ENCODE measurements at places on chromosomes 13 and 19.

- no peak for DNase-seq
These were observed 36.2 kb upstream of the RBM26 start for GRCh38 chr13:79442221-79442620.

DNA sequence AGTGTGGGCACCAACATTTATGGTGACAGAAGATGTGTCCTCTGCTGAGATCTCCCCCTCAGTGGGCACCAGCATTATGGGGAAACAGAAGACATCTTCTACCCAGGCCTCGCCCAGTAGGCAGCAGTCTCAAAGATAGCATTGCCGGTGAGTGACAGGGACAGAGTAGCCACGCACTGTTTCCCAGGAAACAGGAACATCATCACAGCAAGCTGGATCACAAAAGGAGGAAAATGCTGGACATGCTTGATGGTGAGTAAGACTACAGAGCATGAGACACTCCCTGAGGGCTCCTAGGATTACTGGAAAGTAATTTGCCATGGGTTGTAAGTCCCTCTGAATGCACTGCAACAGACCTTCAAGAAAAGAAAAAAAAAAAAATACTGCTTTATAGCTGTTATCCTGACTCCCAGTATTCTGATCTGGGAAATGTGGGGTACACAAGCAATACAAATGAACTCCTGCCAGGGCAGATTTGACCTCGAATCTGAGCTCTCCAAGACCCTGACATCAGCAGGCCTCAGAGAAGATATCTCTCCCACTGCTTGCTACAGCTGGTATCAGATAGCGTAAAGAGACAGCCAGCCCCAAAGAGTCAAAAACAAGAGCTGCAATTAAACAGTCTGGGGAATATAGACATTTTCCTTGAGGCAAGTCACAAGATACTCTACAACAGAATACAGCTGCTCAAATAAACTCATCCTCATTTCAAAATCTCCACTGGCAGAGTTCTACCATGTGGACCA, 180.4 kb downstream of the RBM26 start:
- no peak for DNase-seq

DNA sequence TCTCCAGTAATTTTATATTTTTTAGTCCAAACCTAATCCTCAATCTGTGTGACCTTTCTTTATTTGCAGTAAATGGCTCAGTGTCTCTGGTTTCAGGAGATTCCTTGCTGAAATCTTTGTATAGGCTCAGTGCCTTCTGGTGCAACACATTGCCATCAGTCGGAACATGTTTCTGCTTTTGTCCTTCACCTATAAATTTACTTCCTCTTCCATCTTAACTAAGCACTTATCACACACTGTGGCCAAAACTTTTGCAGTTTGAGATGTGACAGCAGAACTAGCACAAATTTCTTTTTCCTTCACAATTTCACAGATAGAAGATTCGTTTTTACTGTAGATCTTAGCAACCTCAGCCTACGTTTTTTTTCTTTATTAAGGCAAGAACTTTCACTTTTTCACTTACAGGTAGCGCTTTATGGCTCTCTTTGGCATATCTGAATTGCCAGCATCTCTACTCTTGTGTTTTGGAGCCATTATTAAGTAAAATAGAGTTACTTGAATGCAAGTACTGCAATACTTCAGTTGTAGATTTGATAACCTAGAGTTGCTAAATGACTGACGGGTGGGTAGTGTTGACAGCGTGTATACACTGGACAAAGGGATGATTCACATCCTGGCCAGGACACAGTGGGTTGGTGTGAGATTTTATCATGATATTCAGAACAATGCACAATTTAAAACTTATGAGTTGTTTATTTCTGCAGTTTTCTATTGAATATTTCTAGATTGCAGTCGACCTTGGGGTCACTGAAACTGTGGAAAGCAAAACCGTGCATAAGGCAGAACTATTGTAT, 44.3 kb downstream of the NDFIP2 start:
- no peak for DNase-seq

DNA sequence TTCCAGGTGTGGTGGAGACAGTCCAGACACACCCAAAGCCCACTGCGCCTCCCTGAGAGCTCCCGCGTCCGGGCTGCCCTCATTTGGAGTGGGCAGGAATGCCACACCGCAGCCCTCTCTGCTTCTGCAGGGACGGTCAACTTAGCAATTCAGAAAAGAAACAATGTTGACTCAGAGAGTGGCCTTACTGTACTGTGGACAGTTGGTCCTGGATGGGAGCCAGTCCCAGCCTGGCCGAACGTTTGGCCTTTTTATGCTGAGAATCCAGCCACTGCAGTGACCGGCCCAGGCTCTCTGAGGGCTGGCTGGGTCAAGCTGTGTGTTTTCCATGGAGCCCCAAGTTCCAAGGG, 7.2 kb downstream of the GAS6 start:
- DNase-seq = no peak

DNA sequence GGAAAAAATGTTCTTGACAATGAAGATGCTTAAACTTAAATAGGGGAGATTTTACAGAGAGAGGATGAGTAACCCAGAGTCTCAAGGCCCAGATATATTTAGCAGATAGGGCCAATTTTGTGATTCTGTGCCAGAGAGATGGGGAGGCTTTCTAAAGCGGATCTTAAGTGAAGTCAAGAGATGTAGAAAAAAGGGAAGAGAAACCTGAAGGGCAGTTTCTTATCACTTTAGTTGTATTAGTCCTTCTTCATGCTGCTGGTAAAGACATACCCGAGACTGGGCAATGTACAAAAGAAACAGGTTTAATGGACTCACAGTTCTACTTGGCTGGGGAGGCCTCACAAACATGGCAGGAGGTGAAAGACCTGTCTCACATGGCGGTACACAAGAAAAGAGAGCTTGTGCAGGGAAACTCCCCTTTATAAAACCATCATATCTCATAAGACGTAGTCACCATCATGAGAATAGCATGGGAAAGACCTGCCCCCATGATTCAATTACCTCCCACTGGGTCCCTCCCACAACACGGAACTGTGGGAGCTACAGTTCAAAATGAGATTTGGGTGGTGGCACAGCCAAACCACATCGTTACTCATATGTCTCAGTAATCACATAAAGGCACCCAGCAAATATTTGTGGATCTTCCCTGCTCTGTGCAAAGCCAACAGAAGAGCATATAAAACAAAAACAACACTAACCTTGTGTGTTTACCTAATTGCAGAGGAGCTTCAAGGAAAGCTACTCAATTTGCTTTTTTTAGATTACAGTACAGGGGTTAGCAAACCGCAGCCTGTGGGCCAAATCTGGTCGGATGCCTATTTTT, 102.6 kb upstream of the MYCBP2 start:
- peak; percentile 23 for DNase-seq

DNA sequence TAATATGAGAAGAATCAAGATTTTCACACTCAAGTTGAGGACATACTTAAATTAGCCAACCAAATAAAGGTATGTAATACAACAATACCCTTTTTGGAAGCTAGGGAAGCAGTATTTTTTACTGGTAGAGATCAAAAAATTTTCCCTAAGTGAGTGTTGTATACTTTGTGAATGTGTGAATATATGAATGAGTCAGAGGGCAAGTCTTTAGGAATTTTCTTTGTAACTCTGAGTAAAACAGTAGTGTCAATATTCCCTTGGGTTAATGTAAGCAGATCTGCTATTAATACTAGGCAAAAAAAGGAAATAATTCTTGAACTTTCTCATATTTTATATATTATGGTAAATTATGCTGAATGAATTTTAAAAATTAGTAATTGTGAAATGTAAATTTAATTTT, 1161.8 kb upstream of the MIR17HG start:
- DNase-seq = no peak

DNA sequence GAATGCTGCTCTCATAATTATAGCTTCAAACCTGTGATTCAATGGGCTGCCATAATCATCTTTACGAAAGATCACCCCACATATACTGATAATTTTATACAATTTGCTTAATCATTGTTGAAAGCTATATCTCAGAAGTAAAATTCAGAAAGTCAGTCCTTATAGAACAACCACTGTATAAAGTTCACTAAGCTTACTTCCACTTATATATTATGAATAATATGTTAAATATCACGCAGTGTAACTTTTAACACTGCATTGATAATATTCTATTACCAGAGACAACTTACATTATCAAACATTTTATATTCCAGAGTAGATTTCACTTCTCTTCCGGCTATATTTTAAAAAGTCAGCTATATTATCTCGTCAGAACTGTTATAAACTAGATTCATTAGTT, 550.1 kb upstream of the PCDH20 start:
- DNase-seq = no peak

DNA sequence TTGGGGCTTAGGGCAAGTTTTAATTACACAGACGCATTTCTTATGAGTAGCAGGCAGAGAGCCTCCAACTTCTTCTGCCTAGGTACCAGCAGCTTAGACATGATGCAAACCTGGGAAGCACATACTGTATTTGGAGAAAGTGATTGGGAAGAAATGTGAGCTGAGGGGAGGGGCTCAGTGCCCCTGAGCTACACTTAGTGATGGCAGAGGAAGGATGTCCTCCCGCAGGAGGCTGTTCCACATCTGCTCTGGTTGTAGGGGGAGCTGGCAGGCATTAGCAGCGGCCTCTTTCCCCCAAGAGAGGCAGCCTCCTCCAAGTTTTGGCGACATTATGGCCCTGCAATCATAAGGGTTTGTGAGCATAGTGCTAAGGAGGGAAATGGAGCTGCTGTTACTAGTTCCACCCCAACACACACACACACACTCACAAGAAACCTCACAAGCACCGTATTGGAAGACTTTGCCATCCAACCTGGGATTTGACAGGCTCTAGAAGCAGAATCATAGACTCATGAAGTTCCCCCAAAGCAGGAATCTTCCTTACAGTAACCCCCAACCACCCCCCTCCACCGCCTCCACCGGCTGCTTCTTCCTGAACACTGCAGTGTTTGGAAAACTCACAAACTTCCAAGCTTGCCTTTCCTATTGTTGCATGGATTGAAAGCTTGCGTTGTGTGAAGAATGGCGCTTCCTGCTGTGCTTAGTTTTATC, 3.3 kb downstream of the ALOX5AP start:
- DNase-seq = no peak

GRCh38 chr19:46839752-46840497, 10.7 kb downstream of the AP2S1 start:
- DNase-seq = no peak

- no peak for DNase-seq
These were observed 41.3 kb downstream of the FLT3 start for GRCh38 chr13:28058866-28059613.

GRCh38 chr13:53144826-53145225, 116.2 kb downstream of the OLFM4 start:
- no peak for DNase-seq

- DNase-seq = no peak
These were observed 5.9 kb upstream of the ACOD1 start for GRCh38 chr13:76942363-76942762.
